ENCODE measurements at places on chromosomes 1 and 21. TPM values are rescaled to one million over a fixed set of nuclear protein-coding genes. Genes with fewer than 3 reads are reported as not detected.

GRCh38 chr1:38476111-38476849, 383.3 kb downstream of the RRAGC start:
- peak; percentile 29 for DNase-seq

- no peak for DNase-seq
These were observed 68.0 kb downstream of the FAAP20 start for GRCh38 chr1:2126331-2127186.

JAM2 gene
- 2.1 TPM for total RNA-seq

TLCD4 gene
- 0.22 TPM for total RNA-seq

GRCh38 chr1:41249319-41249718, 7.2 kb upstream of the SCMH1 start:
- DNase-seq: no peak

DNA sequence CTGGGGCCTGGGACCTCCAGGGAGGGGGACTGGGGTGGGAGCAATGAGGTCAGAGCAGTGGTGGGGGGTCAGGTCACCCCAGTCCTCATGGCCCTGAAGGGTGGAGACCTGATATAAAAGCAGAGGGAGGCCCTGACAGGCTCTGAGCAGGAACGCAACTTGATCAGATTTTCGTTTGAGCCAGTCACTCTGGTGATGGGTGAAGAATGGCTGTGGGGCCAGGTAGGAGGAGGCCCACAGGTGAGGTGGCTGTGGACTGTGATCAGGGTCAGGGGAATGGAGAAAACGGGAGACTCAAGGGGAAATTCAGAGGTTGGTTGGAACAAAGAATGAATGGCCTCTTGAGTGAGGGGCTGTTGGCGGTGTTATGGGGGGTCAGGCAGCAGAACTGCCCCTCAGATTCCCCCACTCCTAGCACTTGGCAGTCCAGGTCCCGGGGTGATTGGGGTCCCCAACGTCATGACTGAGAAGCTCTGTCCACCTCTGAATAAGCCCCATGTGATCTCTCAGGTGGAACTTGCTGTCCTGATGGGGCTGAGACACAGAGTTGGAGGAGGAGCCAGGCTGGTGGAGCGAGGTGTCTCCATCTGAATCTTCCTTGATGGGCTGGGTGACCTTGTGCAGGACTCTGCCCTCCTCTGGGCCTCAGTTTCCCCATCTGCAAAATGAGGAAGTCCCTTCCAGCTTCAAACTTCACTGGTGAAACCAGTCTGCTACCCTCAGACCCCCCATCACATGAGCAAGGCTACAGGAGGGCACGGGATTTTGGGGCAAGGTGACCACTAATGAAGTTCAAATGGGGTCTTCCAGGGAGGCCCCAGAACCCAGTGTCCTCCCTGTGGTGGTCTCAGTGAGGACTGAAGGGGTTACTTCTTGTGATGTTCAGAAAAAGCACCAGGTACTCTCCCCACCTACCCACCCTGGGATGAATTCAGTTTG, 683.0 kb downstream of the MATN1 start:
- no peak for DNase-seq

GRCh38 chr1:51170342-51170741, 65.7 kb upstream of the RNF11 start:
- DNase-seq: no peak

DNA sequence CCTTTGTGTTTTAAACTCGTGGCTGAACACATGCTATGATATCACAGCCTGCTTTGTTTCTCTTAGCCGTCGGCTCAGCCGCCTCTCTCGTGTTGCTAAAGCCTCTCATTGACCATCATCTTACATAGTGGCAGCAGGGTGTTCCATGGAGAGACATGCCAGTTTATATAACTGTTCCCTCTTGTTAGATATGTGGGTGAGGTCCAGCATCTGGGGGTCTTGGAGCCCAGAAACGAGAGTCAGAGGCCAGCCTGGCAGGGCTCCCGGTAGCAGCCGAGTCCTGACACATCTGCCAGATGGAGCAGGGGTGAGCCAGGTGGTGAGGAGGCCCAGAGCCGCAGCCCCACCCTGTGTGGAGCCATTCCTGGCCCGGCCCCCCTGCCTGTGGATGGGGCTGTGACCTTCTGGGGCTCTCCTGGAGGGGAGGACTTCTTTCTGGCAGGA, 11.9 kb downstream of the PODN start:
- DNase-seq: no peak

- DNase-seq: no peak
These were observed 130.0 kb upstream of the ZNF648 start for GRCh38 chr1:182191381-182192115.

- no peak for DNase-seq
These were observed 146.3 kb downstream of the NRIP1 start for GRCh38 chr21:14918527-14918926.

RSPH1 gene
- 0.38 TPM for total RNA-seq

- DNase-seq: no peak
These were observed 151.5 kb downstream of the ST6GALNAC5 start for GRCh38 chr1:77018761-77019160.

RNU1-2 gene
- total RNA-seq: 4,195 TPM

- DNase-seq: no peak
These were observed 48.0 kb upstream of the WLS start for GRCh38 chr1:68280286-68280685.

GRCh38 chr1:119587341-119587740, 60.7 kb downstream of the ZNF697 start:
- DNase-seq: no peak

GJA9 gene
- not detected for total RNA-seq

CHIA gene
- total RNA-seq: not detected

ALX3 gene
- not detected for total RNA-seq

KIF26B gene
- 1.7 TPM for total RNA-seq

GRCh38 chr21:31351960-31352359, 7.9 kb upstream of the TIAM1 start:
- DNase-seq: no peak

- DNase-seq: no peak
These were observed 1.4 kb downstream of the ZBTB8A start for GRCh38 chr1:32540605-32541004.

- DNase-seq: no peak
These were observed 3.4 kb downstream of the CACHD1 start for GRCh38 chr1:64473367-64473766.

DNA sequence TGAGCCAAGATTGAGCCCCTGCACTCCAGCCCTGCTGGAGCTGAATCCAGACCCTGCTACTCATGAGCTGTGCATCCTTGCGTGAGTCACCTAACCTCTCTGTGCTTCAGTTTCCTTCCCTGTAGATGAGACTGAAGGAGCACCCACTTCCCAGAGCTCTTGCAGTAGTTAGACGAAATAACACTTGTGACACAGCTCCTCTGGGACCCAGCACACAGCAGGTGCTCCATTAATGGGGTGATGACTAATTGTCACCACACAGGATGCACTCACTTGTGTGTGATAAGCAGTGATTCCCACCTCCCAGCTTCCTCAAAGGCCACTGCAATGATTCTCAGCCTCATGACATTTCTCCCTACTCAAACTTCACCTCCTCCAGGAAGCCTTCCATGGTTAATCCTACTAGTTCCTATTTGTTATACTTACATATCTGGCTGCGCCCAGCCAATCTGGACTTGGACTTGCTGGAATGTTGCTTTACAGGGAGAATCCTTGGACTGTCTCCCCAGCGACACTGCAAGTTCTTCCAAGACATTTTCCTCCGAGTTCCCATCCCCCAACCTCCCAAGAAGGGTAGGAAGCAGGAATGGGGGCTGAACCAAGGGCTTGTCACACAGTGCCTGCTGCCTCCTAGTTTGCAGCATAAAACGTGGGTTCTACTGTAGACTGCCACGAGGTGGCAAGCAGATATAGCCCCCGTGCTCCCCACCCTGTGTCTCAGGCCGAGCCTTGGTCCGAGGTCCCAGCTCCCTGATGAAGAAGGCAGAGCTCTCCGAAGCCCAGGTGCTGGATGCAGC, 17.2 kb downstream of the DRAXIN start:
- no peak for DNase-seq

AMY1B gene
- total RNA-seq: not detected

GRCh38 chr1:72122099-72122880, 160.0 kb downstream of the NEGR1 start:
- no peak for DNase-seq

- DNase-seq: no peak
These were observed 11.5 kb upstream of the S100A2 start for GRCh38 chr1:153577138-153577537.

GRCh38 chr1:15358565-15359133, 51.0 kb upstream of the EFHD2 start:
- no peak for DNase-seq

DNA sequence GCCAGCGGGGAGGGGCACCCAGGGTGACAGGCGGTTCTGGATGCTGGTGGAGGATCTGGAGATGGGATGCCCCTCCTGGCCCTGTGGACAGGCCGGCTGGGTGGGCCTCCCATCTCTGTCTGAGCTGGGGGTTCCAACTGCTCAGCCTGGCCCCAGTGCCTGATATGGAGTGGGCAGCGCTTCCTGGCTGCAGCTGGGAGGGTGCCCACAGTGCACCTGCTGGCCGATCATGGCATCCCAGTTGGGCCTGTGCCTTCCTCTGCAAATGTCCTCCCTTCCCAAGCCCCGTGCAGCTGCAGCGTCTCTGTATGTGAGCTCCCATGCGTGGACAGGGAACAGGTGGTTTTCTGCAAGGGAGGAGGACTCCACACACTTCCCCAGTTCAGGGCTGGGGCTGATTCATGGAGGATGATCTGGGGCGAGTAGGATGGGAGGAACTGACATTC, 2.1 kb downstream of the PFKL start:
- DNase-seq: no peak

IRF6 gene
- total RNA-seq: 0.42 TPM

NUDT4B gene
- total RNA-seq: 1.9 TPM

DAB1 gene
- not detected for total RNA-seq

KCNE2 gene
- total RNA-seq: not detected

DNA sequence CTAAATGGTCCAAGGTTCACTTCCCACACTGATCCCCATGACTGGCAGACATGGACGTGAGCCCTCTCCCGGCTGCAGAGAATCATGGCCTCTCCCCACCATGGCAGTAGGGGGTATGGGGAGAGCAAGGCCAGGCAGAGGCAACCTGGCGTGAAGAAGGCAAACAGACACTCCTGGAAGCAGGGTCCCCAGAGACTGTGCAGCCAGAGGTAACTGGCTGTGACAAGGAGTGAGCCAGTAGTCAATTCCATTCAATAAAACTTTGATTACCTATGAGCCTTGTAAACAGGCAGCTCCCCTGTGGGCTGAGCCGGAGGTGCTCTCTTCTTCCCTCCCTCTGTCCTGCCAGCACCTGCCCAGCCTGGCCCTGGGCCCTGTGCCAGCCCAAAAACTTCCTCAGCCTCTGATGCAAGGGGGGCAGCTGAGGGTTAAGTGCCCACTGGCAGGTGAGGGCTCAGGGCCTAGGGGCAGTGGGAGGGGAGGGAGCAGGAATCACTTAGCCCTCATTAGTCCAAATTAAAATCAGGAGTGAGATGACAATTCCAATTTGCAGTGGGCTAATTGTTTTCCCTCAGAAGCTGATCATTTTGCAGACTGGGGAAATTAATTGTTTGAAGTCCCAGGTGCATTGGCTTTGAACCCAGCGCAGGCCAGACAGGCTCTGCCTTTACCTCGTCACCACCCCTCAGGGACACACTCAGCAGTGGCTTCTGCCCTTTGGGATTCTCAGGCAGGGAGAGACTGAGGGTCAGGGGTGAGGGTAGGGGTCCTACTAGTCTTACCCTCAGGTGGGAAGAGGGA, 35.6 kb downstream of the LRRN2 start:
- no peak for DNase-seq

DNA sequence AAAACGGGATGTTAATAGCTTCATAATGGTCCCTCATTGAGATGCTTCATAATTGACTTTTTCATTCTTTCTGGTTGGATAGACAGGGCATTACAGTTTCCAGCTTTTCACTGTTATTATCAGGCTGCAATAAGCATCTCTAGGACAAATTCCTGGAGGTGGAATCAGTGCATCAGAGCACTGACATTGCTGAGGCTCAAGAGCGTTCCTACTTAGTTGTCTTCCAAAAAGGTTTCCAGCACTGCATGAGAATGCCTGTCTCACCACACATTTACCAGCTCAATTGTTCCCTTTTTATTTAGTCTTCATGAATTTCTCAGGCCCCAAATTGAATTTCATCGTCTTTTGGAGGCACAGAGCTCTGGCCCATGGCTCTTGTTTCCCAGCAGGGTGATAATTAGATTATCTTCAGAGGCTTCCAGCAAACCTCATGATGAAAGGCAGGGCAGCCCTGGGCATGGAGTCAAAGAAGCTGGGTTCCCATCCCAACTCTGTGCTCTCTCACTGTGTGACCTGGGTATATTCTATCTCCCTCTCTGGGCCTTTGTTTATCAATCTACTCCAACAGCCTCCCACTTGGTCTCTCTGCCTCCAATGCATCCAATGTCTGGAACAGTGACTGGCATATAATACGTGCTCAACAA, 451.4 kb downstream of the PTPRU start:
- DNase-seq: no peak

GRCh38 chr1:85022700-85023099, 25.6 kb downstream of the MCOLN3 start:
- no peak for DNase-seq

- DNase-seq: no peak
These were observed 45.8 kb upstream of the NTPCR start for GRCh38 chr1:232904566-232904965.

DNA sequence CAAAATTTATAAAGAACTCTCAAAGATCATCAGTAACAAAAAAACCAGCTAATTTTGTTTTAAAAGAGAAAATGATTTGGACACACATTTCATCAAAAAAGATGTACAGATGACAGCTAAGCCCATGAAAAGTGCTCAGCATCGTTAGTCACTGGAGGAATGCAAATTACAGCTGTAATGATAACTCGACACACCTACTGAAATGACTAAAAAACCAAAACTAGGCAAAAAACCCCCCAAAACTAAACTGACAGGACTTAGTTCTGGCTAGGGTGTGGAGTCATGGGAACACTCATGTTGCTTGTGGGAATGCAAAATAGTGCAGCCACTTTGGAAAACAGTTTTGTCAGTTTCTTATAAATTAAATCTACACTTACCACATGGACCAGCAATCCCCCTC, 59.5 kb downstream of the CNIH3 start:
- DNase-seq: no peak

DNA sequence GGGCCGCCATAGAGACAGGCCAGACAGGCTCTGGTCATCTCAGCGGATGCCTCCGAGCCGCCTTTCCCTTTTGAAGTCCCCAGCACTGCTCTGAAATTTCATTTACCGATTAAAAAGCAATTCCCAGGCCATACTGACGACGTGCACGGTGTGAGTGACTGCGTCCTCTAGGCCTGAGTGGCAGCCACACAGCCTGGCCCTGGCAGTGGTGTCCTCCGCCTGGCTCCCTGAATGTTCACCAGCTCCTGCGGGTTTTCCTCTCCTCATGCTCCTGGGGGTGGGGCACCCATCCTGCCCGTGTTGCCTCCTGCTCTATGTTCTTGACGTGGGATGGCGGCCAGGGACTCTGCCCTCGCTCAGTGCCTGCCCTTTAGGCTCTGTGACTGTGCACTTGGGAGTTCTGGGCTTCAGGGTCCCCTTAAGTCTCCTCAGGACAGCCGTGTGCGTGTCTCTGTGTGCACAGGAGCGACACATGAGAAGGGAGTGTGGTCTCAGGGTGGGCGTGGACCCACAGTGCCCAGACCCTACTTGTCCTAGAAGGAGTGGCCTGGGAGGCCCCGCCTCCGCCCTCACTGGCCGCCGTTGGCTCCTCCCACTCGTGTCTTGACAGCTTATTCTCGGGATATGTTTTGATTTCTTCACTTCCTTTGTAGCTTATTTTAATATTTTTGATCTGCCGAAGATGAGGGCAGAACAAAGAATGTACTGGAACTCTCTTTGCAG, 3.6 kb downstream of the SKI start:
- no peak for DNase-seq

SCMH1 gene
- total RNA-seq: 28.0 TPM

- no peak for DNase-seq
These were observed 120.3 kb upstream of the ATP1A1 start for GRCh38 chr1:116252785-116253184.

MAP10 gene
- total RNA-seq: 3.0 TPM

MIXL1 gene
- 0.93 TPM for total RNA-seq
